ENCODE measurements at places on chromosomes 1 and 21.

DNA sequence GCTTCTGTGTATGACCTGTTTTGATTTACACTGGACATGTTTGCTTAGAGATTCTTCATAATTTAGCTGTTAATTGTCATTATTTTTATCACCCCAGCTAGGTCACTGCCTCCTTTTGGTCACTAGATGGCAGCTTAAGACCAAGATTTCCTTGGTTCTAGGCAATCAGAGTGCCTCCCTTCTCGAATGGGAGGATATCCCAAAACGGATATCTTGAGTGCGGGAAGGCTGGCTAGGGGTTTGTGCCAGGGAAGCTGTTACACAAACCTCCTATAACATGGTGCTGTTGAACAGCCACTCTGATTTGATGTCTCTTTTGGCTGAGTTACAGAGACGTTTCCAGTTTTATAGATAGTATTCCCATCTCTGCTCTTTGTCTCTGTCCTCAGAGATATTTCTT, 283.5 kb downstream of the S1PR1 start:
- peak; percentile 18 for DNase-seq

DNA sequence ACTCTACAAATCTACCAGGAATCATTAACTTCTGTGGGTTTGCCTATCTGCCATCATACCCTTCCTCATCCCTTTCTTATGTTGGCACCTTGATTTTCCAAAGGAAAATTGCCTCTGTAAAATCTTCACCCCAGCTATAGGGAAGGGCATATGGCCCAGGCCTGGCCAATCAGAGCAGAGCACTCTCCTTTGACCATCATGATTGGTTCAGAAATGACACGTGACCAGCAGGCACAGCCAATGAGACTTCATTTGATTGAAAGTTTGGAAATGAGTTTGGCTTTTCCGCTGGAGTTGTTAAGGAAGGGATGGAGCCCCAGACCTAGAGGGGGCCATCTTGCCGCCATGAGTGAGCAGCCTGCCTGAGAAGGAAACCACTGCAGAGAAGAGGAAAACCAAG, 35.1 kb upstream of the IFFO2 start:
- DNase-seq = no peak

GRCh38 chr1:13864760-13865159, 164.8 kb downstream of the PRDM2 start:
- DNase-seq = peak; percentile 9

GRCh38 chr1:94284476-94284875, 47.1 kb upstream of the ARHGAP29 start:
- peak; percentile 59 for DNase-seq

DNA sequence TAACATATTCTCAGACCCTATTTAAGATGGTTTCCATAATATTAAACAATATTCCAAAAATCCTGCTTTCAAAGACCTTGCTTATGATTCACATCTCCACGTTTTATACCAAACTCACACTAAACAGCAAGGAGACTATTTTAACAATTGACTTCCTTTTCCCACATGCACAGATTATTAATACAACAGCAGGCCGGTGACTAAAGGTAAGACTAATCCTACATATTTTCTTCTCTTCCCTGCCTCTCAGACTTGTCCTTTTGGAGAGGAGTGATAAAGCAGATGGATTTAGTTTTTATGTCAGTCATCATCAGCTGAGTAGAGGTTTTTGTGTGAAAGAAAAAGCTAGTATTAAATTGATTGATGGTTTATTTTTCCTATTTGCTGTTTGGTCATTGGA, 400.6 kb downstream of the NTNG1 start:
- DNase-seq = no peak

GRCh38 chr1:161192476-161193465, 6.1 kb downstream of the ADAMTS4 start:
- DNase-seq = peak; percentile 61

- DNase-seq = no peak
Measured at GRCh38 chr1:58072450-58072849, 474.1 kb downstream of the OMA1 start.

DNA sequence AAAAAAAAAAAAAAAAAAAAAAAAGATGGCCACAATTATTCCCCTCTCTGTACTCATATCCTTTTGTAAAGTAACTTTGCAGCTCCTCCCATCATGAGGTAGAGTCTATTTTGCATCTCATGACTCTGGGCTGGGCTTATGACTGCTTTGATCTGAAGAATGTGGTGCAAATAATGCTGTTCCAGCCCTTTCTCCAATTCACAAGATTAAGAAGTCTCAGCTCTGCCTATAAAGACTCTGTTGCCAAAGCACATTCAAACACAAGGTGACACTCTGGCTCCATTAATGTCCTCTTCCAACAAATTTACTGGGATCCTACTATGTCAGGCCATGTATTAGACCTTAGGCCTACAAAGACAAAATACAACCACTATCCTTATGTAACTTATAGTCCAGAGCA, 64.8 kb upstream of the PTCH2 start:
- DNase-seq = no peak

- no peak for DNase-seq
Measured at GRCh38 chr1:39895731-39896480, 5.8 kb downstream of the MYCL start.

GRCh38 chr1:62024690-62025089, 170.0 kb upstream of the L1TD1 start:
- DNase-seq = no peak

DNA sequence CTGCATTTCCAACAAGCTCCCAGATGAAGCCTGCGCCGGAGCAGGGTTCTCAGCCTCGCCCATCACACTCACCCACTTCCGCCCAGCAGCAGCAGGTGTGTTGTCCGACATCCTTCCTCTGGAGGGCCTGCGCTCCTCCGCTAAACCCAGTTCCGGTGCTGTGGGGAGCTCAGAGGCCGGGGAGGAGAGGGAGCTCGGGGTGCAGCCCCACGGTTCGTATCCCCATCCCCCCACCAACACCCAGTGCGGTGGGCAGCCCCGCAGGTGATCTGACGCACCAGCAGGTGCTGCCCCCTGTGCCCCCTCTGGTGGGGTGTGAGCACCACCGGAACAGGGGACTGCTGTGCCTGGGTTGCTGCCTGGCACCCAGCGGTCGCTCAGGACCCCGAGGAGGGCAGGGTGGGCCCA, 3.4 kb upstream of the PEX10 start:
- DNase-seq = no peak

DNA sequence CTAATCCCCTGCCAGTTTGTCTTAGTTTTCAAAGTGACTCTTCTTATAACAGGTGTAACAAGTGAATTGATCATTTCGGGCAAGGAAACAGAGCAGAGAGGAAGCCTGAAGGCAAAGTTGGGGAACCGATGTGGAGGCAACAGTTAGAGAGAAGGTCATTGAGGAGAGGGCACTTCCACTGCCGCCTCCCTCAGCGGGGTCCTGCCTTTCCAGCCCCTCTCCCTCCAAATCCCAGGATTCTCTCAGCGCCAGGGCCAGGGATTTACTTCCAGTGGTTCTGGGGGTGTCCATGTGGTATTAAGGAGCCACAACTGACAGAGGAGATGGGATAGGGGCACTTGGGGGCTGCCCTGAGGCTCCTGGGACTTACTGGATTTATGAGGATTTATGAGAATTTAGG, 39.7 kb upstream of the PDE9A start:
- no peak for DNase-seq

DNA sequence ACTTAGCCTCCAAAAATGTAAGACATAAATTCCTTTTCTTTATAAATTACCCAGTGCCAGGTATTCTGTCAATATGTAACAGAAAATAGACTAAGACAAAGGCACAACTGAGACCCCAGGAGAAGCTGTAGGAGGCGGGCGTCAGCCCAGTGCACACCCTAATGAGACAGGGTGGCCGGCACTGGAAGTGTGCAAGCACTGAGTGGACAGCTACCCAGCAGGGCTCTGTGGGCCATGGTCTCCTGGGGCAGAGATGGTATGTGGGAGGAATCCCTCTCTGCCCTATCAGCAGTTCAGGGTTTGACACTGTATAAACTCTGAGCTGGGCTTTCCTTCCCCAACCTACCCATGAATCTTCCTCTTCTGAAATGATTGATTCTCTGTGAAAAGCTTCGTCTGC, 139.5 kb downstream of the GLIS1 start:
- no peak for DNase-seq

- no peak for DNase-seq
Measured at GRCh38 chr1:205091043-205091740, 6.9 kb upstream of the TMEM81 start.

DNA sequence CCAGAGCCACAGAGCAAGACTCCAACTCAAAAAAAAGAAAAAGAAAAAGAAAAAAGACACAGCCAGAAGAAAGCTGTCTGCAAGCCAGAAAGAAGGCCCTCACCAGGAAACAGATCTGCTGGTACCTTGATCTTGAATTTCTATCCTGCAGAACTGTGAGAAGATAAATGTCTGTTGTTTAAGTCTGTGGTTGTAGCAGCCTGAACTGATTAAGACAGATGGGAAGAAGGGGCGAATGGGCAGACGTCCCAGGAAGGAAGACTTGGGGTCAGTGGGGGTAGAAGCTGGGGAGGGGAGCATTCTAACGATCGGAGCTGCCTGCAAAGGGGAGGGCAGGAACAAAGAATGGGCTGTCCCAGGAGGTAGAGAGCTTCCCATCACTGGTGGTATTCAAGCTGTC, 6.3 kb downstream of the SLC2A7 start:
- DNase-seq = no peak

GRCh38 chr1:116909512-116910378, at the start of gene PTGFRN:
Gene PTGFRN (plus strand): TSS chr1:116909916. CDS start chr1:116910204, 288 bp downstream.
- DNase-seq = peak; percentile 66

- DNase-seq = no peak
Measured at GRCh38 chr1:98306517-98307089, 354.9 kb upstream of the SNX7 start.

DNA sequence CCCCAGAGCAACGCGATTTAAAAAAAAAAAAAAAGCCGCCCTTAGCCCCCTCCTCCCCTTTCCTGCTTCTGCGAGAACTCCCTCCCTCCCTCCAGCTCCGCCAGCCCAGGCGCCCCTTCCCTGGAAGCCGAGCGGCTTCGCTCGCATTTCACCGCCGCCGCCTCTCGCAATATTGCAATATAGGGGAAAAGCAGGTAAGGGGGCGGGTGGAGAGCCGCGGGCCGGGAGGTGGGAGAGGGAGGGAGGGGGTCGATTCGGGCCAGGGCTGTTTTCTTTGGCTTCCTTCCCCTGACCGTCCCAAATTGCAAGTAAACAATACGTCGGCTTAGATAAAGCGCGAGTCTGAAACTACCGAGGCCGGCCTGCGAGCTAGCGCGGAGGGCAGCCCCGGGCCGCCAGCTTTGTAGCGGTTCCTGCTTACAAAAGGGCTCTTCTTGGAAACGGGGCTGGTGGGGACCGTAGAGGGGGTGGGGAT, 408 bp downstream of the LMO4 start:
- peak; percentile 43 for DNase-seq

DNA sequence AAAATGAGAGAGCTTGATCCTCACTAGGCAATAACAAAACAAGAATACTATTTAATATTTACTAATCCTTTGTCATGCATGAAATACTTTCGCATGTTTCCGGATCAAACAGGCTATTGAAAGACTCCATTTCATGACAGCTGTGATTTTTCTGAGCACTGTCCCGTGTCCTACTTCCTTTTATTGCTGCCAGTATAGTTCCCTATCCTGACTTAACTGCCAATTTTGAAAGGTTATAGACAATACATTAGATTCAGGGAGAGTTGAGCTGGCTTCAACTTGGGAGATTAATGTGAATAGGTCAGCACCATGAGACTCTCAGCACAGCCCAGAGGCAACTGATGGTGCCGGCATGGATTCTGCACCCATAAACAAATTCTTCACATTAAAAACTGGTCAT, 225.8 kb downstream of the VAV3 start:
- DNase-seq = peak; percentile 19

DNA sequence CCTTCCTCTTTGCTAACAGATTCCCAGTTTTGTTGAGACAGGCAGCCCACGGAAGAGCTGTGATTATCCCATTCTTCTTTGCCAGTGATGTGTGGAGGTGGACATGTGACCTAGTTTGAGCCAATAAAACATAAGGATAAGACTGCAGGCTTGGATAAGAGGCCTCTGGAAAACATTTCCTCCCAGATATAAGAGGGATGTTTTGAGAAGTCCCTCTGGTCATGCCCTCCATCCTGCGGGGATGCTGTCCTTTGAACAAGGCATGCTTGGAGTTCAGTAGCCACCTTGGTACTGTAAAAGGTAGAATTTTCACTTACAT, 155.7 kb downstream of the TM2D1 start:
- DNase-seq = no peak

- peak; percentile 45 for DNase-seq
Measured at GRCh38 chr1:165451691-165452090, 6.8 kb upstream of the RXRG start.

DNA sequence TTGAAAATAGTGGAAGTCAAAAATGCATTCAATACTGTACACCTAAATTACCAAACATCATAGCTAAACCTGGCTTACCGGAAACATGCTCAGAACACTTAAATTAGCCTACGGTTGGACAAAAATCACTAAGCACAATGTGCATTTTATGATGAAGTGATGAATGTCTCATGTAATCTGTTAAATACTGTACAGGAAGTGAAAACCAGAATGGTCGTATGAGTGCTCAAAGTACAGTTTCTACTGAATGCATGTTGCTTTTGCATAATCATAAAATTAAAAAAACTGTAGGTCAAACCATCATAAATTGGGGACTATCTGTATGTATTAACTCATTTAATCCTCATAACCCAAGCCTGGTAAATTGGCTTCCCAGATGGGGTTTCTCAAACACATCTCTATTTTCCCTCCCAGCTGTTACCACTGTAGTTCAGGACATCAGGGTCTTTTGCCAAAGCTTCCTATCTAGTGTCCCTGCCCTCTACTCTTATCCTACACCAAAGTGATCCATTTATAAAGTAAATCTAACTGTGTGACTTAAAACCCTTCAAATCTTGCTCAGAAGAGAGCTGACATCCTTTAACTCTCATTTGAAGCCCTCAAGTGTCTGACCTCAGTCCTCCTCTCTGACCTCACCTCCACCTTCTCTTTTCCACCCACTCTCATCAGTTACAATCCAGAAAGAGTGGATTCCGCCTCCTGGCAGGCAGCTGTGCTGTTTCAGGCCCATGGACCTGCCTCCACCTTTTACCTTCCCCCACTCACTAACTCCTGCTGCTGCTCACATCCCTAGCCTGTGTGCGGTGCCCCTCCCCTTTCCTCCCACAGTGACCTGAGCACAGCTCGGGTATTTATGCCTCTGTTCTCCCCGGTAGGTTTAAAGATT, 356.4 kb upstream of the ST6GALNAC5 start:
- no peak for DNase-seq

- DNase-seq = peak; percentile 42
Measured at GRCh38 chr1:183097438-183098051, 74.3 kb downstream of the LAMC1 start.
